ENCODE measurements at places on chromosomes 16 and 17.
A peak's percentile ranks its signal among the peaks of the same experiment; 100 is the strongest.

GRCh38 chr16:11291091-11291703 is 10.1 kb upstream of the PRM1 start:
- DNase-seq: no peak

DNA sequence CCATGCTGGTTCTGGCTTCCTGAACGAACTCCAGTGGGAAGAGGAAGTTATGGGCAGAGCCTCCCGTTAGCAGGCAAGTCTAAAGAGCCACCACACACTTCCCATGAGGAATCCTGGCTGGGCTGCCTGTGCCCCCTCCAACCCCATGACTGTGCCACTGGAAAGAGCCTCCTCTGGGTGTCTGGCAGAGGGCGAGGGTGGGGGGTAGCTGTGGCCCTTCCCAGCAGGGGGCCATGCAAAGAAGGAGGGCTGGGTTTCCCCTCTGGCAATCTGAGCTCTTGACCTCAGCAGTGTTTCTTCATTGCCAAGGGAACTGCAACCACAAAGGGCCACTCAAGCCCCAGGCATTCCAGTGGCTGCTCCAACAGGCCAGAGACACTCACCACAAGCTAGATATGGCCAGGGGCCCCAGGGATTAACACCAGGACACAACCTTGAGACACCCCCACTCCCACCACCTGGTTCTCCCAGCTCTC is 1.7 kb upstream of the RRAD start:
- no peak for DNase-seq

- no peak for DNase-seq
These were observed 20.1 kb upstream of the YWHAE start for GRCh38 chr17:1420163-1420562.

DNA sequence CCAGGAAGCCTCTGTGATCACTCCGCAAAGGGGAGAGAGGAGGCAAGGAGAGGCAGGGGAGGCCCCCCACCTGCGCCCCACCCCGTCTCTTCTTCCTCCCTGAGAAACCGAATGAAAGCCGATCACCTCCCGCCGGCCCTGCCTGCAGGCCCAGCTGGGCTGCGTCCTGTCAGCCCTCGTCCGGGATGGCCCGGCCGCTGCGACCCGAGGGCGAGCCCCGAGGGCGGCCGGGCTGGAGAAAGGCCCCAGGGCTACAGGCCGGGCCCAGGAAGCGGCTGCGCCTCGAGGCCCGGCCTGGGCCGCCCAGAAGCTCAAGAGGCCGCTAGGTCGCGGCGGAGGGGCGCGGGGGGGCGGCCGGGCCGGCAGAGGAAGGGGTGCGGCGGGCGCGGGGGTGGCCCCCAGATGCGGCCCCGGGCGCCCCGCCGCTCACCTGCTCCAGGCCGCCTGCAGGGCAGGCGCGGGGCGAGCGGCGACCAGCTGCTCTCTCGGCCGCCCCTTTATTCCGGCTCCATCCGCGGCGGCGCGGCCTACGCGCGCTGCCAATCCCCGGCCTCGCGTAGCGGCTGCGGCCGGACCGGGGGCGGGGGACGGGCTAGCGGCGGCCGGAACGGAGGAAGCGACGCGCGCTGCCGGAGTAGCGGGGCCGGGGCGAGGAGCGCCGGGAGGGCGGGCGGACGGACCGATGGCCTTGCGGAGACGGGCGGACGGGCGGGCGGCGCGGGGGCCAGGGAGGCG is at the start of gene ZNF319:
TSS of gene ZNF319 (minus strand) at position 702 of the 735 bp plus-strand sequence. CDS start 2,407 bp downstream, outside the sequence.
- DNase-seq: peak; percentile 26

DNA sequence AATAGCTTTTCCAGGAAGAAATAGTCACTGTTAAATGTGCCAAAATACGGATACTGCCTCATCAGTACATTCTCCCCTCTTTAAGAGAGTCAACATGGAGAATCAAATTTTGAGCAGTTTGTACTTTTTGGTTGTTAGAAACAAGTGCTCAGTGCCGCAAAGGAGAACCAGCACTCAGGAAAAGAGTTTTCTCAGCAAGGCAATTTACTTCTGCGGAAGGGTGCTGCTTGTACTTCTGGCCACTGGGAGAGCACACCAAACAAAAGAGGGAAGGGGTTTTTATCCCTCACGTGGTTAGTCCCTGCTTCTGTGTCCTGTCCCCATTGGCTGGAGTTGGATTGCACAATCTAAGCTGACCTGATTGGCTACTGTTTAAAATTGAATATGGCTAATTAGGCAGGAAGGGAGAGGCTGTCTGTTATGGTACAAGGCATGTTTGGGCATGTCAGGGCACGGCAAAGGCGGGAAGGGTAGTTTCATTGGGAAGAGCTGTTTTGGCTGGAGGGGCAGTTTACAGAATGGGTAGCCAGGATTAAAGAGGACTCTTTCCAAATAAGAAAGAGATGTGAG is 499.3 kb downstream of the CDH13 start:
- DNase-seq: no peak

DNA sequence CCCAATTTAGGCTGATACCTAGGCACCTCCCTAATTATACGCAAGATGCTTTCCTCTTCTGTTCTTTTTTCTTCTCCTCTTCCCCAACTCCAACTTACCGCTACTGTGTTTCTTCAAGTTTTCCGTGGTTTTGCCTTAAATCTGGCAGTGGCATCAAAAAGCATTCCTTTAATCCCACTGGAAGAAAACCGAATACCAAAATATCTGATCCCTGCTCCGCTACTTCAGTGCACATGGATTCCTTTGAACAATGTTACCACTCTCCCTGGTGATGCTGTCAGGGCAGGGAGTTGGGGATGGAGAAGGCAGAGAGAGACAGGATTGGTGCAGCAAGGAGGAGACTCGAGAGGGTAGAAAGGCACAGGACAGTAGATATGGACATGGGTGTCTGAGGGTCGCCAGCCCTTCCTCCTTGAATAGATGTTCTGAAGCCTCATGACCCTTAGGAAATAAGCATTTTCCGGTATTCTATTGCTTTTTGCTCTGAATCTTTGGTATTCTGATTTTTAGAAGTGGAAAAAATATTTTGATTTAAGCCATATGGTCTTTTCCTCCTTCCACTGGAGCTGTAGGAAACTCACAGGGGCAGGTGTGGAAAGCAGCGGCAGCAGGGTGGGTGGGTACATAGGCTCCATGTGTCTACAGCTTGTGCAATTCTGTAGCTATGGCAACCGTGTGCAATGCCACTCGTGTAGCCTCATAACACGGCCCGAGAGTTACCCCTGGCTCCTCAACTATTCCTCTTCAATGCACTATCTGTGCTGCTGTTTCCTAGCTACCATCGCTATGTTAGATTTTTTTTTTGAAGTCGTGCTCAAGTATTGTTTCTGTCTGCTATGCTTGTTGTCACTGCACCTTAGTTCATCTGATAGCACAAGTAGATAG is 32.3 kb upstream of the TANC2 start:
- no peak for DNase-seq

DNA sequence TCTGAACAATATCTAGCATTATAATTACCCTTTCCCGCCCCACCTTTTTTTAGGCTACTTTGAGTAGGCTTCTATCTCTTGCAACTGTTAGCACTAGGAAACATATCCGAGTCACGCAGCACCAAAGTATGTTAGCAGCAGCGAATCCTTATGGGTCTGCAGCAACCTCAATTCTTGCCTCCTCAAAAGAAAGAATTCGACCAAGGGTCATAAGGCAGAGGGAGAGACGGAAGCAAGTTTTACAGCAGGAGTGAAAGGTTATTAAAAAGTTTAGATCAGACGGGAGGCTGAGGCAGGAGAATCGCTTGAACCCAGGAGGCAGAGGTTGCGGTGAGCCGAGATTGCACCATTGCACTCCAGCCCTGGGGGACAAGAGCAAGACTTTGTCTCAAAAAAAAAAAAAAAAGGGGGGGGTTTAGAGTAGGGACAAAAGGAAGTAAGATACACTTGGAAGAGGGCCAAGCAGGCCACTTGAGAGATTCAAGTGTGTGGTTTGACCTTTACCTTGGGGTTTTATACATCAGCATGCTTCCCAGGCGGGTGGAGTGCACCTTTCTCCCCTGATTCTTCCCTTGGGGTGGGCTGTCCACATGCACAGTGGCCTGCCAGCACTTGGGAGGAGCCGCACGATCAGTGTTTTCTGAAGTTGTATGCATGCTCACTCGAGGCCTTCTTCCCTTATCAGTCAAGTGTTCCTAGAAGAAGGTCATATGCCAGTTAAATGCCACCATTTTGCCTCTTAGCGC is 67.7 kb downstream of the HLF start:
- no peak for DNase-seq

DNA sequence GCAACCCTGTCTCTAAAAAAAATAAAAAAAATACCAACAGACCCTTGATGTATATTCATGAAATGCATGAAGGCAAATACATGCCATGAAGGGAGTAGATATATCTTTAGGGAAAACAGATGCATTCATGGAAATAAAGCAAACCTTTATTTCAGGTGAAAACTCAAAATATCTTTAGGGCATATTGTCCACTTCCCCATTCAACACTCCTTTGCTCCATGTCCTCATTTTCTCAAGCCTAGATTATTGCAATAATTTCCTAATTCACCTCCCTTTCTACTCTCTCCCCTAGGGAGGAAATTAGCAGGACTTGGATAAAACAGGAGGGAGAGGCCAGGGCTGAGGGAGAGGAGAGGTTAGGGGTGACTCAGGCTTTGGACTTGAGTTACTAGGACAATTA is 5.7 kb upstream of the VPS25 start:
- DNase-seq: no peak

DNA sequence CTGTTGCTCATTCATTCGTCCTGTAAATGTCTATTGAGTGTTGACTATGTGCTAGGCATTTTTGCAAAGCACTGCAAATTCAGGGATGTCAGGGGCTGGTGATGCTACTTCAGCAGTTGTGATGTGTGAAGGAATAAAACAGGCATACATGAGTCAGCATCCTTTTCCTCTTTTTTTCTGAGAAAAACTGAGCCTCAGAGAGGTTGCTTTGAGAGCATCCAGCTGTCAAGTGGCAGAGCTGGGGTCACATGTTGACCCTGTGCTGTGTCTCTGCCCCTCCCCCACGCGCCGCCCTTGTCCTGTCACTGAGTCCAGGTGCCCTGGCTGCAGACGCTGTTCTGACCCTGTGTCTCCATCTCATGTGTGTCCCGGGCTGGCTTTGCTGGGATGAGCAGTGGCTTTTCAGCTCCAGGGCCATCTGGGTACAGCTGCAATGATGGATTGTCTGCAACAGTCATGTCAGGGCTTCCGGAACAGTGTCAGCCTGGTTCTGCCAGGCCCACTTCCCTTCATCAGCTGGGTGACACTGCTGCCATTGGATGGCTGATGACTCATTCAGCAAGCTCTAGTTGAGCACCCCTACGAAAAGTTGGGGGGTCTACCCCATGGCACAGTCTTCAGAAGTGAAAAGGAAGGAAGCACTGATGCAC is 14.9 kb downstream of the SEC14L5 start:
- no peak for DNase-seq

DNA sequence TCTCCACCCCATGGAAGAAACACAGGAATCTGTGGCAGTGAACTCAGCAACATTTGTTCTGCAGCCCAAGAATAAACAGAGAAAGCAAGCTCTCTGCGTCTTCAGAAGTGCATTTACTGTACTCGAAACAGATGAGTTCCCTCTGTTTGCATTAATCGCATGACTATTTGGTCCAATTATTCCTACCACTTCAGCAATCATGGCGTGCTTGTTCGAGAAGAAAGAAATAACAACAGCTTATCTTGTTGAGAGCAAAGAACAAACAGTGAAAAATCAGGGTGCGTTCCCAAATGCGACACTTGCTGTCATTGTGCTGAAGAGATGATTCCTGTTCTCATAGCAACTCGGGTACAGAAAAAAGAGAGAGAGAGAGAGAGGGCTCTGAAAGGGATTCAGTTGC is 445.3 kb upstream of the MAF start:
- DNase-seq: no peak

DNA sequence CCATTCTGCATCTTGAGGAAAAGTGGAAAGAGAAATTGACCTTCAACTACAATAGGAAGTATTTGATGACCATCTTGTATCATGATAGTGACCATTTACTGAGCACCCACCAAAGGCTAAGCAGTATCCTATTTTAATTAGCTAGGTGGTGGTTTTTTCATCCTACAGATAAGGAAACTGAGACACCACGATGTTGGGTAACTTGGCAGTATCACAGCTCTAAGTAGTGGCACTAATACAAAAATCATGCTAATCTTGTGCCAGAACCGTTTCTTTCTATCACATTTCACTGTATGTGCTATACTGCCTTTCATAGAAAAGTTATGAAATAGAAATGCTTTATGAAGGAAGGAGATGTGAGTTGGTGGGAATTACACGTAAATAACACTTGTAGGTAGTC is 2.3 kb downstream of the EVI2B start:
- no peak for DNase-seq

DNA sequence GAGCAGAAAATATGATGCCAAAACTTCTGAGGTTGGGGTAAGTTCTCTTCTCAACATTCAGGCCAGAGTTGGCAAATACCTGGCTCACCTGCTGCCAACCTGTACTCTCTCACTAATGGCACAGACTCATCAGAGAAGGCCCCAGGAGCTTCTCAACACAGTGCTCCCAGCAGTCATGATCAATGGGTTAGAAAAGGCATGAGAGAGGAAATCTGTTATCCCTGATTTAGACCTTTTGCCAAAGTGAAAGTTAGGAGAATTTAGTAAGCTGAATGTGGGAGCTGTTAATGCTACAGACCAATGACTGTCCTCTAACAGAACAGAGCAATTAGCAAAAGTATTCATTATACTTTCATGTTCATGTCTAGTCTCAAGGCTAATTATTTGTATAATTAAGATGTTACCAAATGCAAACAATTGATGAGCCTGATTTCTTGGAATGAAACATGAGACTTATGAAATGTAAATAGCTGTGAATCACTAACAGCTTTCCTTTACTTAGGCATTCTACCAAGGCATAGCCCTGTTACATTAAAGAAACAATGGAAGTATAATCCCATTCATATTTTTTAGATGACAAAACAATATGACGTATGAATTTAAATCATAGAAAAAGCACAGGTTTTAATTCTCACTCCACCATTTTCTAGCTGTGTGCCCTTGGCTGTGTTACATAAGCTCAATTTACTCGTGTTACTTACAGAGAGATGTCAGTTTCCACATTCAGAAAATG is 68.7 kb upstream of the MARCHF10 start:
- DNase-seq: no peak

- no peak for DNase-seq
These were observed 75.5 kb upstream of the IRX6 start for GRCh38 chr16:55248494-55248893.

DNA sequence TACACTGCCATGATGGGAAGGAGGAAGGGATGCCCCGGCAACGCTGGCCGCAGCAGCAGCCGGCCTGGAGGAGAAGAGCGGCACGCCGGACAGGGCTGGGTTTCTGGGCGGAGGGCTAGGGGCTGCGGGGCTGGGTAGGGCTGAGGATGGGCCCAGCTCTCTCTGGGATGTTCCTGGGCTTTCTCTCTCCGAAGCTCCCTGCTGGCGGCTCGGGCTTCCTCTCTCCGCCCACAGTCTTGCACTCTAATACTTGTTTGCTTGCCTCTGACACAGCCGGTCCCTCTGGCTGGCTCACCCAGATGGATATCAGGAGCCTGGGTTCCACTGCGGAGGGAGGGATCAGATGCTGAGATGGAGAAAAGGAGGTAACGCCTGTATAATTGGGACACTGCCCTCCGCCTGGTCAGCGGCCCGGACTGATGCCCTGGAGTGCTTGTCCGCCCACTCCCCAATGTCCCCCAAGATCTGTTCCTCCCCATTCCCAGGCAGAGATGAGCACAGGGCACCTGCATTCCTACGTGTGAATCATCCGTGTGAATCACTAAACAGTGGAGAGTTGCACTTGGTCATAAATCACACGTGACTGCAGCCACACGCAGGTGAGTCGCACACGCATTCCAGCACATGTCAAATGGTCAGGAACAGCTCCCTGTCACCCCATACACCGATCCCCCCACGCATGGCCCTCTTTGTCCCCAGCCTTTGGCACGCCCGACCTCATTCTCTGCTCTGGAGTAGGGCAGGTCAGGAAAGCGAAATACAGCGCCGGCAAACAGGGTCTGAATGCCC is at the start of gene ALOXE3:
TSS of gene ALOXE3 (minus strand) at position 535 of the 789 bp plus-strand sequence. CDS start at position 11, 524 bp downstream.
- DNase-seq: no peak

GRCh38 chr16:28930652-28931051 is 1.1 kb upstream of the CD19 start:
- DNase-seq: peak; percentile 48
